ENCODE measurements at places on chromosomes 5 and 9. TPM values are rescaled to one million over a fixed set of nuclear protein-coding genes. Genes with fewer than 3 reads are reported as not detected.

GRCh38 chr5:52893105-52893504 is 96.0 kb upstream of the ITGA2 start:
- DNase-seq, result peak; percentile 90

DNA sequence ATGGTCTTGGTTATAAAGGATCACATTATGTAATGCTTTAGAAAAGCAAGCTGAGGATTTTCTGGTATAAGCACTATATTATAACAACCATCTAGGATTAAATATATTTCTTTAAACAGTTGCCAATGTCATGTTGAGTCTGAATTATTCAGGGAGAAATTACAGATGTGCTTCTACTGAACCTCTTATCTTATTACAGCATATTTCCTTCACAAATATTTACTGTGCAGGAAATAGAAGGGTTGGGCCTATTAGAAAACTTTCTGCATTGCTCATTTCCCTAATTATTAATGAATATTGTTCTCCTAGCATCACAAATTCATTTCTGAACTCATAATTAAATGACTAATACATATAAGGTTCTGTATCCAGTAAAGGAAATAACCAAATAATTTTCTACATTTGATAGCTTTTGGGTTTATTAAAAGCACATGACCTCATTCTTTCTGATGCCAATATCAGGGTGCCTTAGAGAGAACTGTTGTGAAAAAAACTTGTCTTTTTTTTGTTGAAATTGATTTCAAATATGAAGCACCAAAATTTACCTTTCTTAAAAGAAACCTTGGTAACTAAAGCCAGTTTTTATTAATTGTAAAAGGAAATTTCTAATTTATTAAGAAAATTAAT is 476.8 kb upstream of the PTGER4 start:
- no peak for DNase-seq

- DNase-seq, result no peak
These were observed 16.7 kb downstream of the CXXC5 start for GRCh38 chr5:139664727-139665351.

DNA sequence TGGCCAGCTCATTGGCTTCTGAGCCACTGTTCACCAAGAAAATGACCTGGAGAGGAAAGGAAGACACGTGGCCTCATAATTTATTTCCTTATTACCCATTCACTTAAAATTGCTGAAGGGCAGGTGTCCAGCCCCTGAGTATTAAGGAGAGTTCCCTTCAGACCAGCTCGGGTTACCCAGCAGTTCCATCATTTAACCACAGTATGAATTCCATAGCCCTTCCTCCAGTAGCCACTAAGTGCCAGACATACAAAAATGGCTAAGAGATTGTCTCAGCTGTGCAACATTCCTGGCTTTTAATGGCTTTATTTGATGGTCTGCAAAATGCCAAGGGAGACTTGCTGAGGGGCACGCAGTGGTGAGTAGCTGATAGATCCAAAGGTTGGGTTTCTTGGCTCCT is 12.5 kb downstream of the AGXT2 start:
- DNase-seq, result no peak

GRCh38 chr5:5276951-5277517 is 136.9 kb downstream of the ADAMTS16 start:
- no peak for DNase-seq

DNA sequence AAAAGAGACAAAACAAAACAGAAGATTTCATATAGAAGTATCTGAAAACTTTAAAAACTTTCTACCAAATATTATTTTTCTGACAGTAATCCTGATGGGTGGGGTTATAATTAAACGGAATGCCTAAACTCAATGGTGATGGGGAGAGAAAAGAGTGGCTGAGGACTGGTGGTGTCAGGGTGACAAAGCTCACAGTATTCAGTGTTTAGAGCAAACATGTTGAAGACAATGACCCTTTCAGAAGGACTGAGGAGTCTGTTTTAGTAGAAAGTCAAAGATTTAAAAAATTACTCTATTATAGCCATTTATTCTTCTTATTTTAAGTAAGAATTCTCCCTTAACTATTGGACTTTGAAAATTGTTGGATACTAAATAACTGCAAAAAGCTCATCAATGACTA is 1144.0 kb downstream of the TAF11L14 start:
- no peak for DNase-seq

- no peak for DNase-seq
These were observed 15.1 kb downstream of the PNPLA7 start for GRCh38 chr9:137535120-137535428.

GRCh38 chr9:104779946-104780535 is 16.1 kb downstream of the NIPSNAP3B start:
- no peak for DNase-seq

- DNase-seq, result no peak
These were observed 13.1 kb downstream of the PSMD5 start for GRCh38 chr9:120829650-120830049.

DNA sequence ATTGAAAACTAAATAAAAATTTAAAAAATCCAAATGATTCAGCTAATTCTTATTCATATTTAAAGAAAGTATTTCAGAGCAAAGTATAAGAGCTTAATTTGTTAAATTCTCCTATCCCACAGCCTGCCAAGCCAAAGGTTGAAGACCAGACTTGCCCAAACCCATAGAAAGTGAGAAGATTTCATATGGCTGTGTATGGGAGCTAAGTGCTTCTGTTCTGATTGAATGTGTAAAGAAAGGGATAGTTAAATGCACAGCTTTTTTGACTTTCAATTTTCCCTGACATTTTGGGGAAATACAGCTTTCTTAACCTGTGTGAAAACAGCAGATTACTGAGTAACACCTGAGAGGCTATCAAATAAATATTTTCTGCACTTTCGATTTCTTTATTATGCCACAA is 125.0 kb upstream of the MTAP start:
- DNase-seq, result no peak

DNA sequence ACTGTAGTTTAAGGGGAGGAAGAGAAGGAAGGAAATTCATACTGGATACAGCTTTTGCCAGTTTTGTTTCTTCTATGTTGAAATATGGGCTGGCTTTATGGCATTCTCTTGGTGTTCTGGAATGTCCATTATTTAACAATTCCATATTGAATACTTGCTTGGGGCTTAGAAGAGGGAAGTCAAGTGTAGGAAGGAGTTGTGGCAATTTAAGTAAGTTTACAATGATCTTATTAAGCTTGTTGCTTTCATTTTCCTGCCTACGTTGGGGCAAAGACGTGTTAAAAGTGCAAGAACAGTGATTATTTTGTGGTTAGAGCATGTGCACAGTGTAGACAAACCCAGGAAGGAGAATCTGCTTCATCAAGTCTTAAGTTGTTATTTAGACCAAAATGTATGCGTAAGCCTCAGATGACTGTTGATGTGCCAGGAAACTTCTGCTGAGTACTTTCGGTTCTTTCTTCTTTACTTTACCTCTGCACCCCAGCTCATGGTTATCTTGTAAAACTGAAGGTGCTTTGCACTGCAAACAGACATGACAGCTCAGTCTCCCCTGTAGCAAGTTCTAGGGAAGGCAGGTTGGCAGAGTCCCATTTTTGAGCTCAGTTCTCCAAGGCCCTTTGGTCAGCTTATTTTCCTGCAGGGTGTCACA is 75.8 kb downstream of the F2RL2 start:
- DNase-seq, result no peak

DNA sequence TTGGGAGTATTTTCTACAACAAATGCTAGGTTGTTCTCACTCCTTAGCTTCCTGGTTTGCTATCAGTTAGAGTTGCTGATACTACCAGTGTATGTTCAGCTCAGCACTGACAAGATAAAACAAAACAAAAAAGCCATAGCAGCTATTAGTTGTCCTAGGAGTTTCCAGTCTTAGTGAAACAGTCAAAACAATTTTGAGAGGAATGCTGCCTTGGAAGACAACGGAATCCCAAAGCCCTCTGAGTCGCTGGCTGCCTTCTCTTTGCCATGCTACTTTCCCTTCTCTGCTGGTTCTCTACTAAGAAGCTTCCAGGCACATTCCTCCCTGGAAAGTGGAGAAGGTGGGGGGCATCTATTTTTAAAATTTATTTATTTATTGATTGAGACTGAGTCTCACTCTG is 5.4 kb upstream of the CREBRF start:
- peak; percentile 52 for DNase-seq

DNA sequence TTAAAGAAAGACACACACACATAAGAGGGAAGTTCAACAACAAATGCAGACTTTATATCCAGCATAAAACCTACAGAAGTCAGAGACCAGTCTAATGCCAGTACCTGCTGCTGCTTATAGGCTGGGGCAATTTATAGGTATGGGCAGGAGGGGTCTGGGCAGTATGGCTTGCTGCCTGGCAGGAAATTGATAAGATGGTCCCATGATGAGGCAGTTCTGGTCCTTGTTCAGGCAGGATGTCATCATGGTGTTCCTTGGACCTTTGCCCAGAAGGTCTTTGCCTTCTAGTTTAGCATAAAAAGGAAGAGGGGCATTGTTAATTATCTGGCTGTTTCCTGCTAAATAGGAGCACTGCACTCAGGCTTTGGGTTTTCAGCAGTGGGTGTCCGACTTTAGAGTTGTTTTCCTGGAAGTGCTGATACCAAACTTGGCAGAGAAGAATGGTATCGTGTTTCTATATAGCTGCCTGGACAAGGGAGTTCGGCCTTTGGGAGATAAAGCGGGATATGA is 10.4 kb upstream of the PDCD1LG2 start:
- DNase-seq, result peak; percentile 68

- DNase-seq, result no peak
These were observed 4.3 kb downstream of the LCP2 start for GRCh38 chr5:170293273-170293672.

DNA sequence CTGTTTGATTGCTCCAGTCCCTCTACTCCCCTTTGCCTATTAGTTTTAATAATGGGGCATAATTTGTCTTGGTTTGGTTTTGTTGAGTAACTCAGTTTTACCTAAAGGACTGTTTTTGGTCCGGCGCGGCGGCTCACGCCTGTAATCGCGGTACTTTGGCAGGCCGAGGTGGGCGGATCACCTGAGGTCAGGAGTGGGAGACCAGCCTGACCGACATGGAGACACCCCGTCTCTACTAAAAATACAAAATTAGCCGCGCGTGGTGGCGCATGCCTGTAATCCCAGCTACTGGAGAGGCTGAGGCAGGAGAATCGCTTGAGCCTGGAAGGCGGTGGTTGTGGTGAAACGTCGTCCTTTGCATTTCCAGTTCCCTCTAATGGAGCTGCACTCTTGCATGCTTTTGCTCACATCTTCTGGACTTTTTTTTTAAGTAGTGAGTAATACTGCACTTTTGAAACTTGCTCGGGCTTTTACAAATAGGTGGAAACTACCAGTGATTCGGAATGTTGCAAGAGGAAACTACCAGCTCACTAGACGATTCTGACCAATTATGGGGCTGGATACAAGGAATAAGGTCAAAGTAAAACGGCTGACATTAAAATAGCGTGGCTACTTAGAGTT is 721 bp upstream of the MAML1 start:
- peak; percentile 89 for DNase-seq

DNA sequence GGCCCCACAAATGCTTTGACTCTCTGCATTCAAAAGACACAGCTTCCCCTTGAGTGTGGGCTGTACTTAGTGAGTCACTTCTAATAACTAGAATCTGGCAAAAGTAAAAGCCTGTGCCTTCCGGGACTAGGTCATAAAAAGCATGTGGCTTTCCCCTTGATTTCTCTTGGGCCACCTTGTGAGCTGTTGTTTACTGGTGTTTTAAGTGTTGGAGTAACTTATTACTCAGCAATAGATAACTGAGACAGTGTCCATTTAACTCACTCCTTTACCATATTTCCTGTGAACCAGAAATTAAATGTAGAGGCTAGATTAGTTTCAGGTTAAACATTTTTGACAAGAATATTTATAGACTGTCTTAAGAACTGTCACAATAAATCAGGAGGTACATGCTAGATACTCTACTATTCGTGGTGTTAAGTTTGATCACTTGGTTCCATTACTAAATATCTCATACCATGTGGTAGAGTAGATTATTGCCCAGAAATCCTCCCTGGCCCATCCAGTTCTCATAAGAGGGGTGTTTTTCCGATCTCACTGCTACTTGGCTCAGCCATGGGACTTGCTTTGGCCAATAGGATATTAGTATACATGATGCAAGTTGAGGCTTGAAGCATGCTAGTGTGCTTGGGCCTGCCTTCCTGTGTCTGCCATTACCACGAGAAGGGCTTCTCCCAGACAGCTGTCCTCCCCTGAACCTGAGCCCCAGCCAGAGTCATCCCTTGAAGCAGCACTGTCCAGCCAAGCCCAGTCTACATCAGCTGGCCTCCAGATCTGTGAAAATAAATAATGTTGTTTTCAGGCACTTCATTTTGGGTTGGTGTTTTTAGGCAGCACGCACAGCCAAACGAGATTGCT is 10.4 kb upstream of the CMBL start:
- no peak for DNase-seq

- DNase-seq, result no peak
These were observed 2.3 kb downstream of the EFNA5 start for GRCh38 chr5:107668154-107669095.

DNA sequence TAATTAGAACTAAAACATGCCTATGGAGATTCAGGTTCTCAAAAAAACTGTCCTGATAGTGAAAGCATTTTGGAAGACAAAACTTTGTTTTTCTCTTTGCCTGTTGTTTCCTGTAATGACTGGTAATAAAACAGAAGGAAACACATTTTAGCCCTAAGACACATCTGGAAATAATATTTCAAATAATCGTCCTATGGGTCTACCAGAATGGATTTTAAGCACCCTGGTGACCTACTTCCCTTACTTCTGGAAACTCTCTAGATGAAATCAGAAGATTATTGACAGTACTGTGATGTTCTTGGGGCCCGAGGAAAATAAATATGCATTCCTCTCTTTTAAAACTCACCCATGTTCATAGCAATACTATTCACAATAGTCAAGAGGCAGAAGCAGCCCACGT is 110.1 kb upstream of the TLE4 start:
- no peak for DNase-seq

GRCh38 chr5:8689773-8690172 is 820.8 kb downstream of the MTRR start:
- no peak for DNase-seq

GRCh38 chr9:73160868-73161267 is 9.2 kb downstream of the ANXA1 start:
- no peak for DNase-seq

DNA sequence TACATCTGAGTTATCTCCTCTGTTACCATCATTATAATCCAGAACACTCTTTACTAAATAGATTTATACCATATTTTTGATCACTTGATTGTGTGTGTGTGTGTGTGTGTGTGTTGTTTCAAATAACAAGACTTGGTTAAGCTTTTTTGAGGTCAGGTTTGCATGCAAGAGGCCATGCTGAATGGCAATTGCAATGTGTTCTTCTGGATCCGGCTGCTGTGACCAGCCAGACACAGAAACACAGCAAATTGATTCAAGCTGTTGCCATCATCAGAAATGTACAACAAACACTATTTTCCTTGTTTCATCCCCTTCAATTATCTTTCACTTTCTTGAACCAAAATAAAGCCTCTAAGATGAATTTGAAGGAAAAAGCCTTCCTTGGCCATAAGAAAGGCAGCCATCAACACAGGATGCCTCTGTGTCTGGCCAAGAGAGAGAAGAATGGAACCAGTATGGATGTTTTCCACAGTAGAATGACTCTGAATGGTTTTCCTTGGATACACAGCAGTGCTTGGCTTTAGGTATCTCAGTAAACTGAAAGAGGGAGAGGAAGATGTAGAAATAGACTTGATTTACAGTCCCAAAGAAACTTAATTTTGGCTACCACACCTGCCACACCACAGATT is 53.9 kb downstream of the DPYSL3 start:
- DNase-seq, result no peak

Gene NUTM2G
- not detected for polyA plus RNA-seq

Gene NSMF
- 45.9 TPM for polyA plus RNA-seq

Gene TAF11L5
- polyA plus RNA-seq, result not detected

Gene C5orf46
- polyA plus RNA-seq, result 0.98 TPM

Gene KCNV2
- not detected for polyA plus RNA-seq

Gene IFNA13
- polyA plus RNA-seq, result not detected

Gene EPB41L4B
- polyA plus RNA-seq, result 0.29 TPM

Gene STKLD1
- polyA plus RNA-seq, result 0.65 TPM

Gene SLC25A2
- polyA plus RNA-seq, result not detected

Gene C5orf58
- polyA plus RNA-seq, result not detected

All from IMR-90 (cell line).